Suppressor macrophage (primary cell): ENCODE measurements at places on chromosomes 7 and 10.
A peak's percentile ranks its signal among the peaks of the same experiment; 100 is the strongest.

GRCh38 chr10:511849-512191, 177.6 kb downstream of the DIP2C start:
- no peak for DNase-seq

GRCh38 chr7:84123965-84124547, 70.5 kb downstream of the SEMA3A start:
- no peak for DNase-seq

- peak; percentile 80 for DNase-seq
These were observed 30.6 kb downstream of the CISD1 start for GRCh38 chr10:58299580-58299979.

DNA sequence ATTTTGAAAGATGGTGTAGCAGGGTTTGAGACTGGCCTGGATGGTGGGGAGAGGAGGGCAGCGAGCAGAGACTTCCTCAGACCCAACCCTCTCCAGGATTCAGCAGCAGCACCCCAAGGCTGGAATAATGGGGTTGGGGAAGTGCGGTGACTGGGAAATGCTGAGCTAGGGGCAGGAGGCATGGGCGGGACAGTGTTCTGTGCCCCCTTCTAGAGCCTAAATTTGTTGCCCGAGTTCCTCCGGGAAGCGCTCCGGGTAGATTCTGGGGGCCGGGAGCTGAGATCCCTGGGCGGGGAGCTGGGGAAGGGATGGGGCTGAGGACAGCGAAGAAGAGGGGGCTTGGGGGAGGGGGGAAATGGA, at the start of gene CHAT:
CHAT (plus strand) TSS at position 156 of the 360 bp plus-strand sequence; CDS start at position 309, 153 bp downstream.
- DNase-seq = no peak

DNA sequence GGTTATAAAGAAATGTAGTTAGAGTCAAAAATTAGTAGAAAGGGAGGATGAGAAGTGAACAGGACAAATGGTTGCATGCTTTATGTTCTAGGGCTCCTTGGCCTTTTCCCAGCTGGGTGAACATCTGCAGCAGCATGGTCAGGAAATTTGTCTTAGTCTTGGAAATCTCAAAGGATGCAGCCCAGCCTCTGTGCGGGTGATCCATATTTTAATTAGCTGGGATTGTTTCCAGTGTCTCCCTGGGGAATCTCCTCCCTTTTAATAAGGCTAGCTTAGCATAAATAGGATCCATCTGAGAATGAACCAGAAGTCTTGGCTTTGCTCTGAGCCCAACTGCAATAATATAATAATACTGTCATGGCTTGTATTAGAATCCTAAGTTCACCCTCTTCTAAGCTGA, 198.3 kb downstream of the PRKG1 start:
- DNase-seq = no peak

- DNase-seq = peak; percentile 69
These were observed 18.7 kb downstream of the ZNF786 start for GRCh38 chr7:149071641-149072437.

GRCh38 chr7:12094365-12094921, 116.7 kb upstream of the TMEM106B start:
- no peak for DNase-seq

DNA sequence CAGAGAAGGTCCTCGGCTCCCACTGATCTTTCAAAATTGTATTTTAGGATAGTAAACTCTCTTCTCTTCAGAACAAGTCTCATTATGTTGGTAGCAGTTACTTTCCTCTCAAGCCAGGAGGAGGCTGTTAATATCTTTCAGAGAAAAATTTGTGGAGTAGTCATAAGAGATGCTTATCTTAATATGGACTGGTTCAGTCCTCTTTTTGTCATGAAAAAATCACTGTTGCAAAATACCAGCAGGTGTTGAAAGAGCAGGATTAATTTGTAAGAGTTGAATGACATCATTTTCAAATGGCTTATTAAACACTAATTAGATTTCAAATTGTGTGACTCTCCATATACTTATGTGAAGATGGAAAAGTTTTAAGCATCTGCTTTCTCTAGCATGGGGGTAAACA, 662.5 kb downstream of the POM121L12 start:
- no peak for DNase-seq

GRCh38 chr7:48806731-48807130, 117.6 kb upstream of the CDC14C start:
- no peak for DNase-seq

- no peak for DNase-seq
These were observed 4.8 kb upstream of the CDK6 start for GRCh38 chr7:92841192-92841591.
